Tongue (tissue), 3 donors: ENCODE measurements at places on chromosomes 7 and 10. TPM values are rescaled to one million over a fixed set of nuclear protein-coding genes. Genes with fewer than 3 reads are reported as not detected.

The IRF5 gene
- 1.2 TPM for total RNA-seq

The LIPF gene
- not detected for total RNA-seq

The RGR gene
- 7.8 TPM for total RNA-seq

The ODAD2 gene
- total RNA-seq, result 1.0 TPM

The DYDC1 gene
- not detected for total RNA-seq
